Stimulated activated naive CD8-positive, alpha-beta T cell treated with anti-CD3 and anti-CD28 coated beads, Interleukin-15, Interleukin-2, amounts not matched to agents 100 U/mL and 50 U/mL, for 24 hours (primary cell): ENCODE measurements at places on chromosomes 5 and 9.

GRCh38 chr5:80961376-80962281 is 1.5 kb downstream of the RASGRF2 start:
- DNase-seq = peak; percentile 59

GRCh38 chr9:93013856-93014582 is 44.5 kb upstream of the SUSD3 start:
- DNase-seq = no peak

GRCh38 chr5:96703995-96704394 is 41.8 kb downstream of the CAST start:
- DNase-seq = no peak

DNA sequence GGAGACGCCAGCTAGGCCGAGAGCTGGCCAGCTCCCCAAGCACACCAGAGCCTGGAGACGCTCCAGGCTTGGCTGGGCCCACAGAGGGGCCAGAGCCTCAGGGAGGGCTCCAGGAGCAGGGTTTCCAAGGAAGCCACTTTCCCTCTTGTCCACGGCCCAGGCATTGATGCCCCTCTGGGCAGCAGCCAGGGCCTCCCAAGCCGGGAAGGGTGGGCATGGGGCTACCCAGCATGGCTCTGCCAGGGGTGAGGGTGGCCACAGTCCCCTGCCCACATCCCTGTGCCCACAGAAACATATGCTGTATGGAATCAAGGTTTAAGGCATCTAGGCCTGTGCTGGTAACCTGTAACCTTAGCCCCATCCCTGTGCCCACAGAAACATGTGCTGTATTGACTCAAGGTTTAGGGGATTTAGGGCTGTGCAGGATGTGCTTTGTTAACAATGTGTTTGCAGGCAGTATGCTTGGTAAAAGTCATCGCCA is 1.5 kb upstream of the DPP7 start:
- DNase-seq = no peak

- DNase-seq = no peak
Observed at GRCh38 chr9:108780942-108781734, 74.6 kb downstream of the ACTL7B start.

- DNase-seq = no peak
Observed at GRCh38 chr5:14213813-14214585, 70.9 kb downstream of the TRIO start.

DNA sequence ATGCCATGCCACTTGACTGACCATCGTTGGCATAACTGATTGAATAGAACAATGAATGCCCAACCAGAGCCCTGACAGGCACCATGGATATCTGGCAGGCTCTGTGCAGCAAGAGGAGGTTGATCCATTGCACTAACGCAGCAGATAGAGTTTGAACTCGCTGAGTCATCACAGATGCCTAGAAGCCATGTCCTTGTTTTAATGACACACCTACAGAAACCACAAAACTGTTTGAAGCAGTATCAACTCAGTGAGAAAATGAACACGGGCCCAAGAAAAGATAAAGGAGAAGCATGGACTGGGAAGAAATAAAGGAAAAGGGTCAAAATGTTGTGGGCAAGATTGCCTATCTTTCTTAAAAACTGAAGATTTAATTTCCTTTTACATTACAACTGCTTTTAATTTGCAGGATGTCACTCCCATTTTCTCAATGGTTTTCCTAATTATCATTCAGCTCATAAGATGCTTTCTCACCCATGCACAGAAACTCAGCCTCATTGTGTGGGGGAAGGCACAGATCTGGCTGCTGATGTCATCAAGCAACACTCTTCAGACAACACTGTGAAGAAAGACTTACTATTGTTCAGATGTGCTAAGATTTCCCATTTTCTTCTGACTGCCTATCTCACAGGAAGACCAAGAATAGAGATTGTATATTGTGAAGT is 129.0 kb downstream of the PIK3R1 start:
- peak; percentile 12 for DNase-seq
